ENCODE measurements at places on chromosomes 7 and 10. TPM values are rescaled to one million over a fixed set of nuclear protein-coding genes. Genes with fewer than 3 reads are reported as not detected.

The NXPH1 gene
- not detected for total RNA-seq

The TES gene
- 65.7 TPM for total RNA-seq

The CALML5 gene
- not detected for total RNA-seq

The HOXA6 gene
- total RNA-seq = not detected

The PLA2G12B gene
- total RNA-seq = not detected

GRCh38 chr10:89645742-89646172 lies 715 bp upstream of the PANK1 start:
- DNase-seq = no peak

DNA sequence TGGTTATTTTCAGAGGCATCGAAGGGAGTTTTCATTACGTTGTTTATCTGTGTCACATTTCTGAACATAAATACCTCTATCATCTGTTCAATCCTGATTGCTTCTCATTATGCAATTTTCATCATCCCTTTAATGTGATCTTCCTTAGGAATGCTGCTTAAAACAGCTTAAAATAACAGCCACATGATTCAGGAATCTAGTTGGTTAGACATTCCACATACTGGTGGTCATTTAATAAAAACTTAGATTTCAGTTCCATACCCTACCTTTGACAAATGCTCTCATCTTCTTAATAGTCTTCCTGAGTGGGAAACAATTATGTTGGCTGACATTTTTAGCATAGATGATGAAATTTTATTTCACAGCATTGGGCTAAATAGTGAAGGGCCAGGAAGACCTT lies 191.3 kb upstream of the CDCA7L start:
- DNase-seq = no peak

GRCh38 chr7:69839782-69840181 lies 241.5 kb downstream of the AUTS2 start:
- no peak for DNase-seq

- no peak for DNase-seq
Measured at GRCh38 chr7:64992971-64993370, 2.1 kb upstream of the ZNF117 start.

DNA sequence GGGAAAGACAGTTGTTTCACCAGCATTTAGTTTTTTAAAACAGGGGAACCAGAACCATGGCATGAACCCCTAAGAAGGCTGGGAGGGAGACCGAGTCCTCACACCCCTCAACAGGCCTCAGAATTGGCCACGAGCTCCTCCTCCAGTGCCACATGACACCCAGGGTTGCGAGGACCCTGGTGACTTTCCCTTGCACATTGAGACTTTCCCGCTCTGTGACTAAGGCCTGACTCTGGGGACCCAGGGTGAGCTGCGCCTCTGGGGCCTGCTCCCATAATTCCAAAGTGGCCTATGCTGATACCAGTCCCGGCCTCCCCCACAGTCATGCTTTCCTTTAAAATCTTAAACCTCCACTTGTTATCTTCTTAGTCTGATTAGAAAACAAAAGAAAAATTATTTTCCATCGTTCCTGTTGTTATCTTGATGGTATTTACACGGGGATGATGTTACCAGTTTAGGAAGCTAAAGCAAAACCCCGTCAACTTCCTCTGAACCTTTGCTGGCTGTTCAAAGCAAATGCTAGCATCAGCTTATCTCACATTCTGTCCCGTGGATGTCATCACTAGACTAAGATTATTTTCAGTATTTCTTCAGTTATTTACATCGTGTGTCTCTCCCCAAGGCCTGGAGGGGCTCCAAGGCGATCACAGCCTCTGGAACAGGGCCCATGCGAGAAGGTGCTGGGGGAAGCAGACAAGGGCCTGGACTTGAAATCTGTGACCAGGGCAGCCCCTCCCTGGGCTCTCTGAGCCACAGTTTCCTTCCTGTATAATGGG lies 42.1 kb downstream of the FAM53B start:
- peak; percentile 58 for DNase-seq

DNA sequence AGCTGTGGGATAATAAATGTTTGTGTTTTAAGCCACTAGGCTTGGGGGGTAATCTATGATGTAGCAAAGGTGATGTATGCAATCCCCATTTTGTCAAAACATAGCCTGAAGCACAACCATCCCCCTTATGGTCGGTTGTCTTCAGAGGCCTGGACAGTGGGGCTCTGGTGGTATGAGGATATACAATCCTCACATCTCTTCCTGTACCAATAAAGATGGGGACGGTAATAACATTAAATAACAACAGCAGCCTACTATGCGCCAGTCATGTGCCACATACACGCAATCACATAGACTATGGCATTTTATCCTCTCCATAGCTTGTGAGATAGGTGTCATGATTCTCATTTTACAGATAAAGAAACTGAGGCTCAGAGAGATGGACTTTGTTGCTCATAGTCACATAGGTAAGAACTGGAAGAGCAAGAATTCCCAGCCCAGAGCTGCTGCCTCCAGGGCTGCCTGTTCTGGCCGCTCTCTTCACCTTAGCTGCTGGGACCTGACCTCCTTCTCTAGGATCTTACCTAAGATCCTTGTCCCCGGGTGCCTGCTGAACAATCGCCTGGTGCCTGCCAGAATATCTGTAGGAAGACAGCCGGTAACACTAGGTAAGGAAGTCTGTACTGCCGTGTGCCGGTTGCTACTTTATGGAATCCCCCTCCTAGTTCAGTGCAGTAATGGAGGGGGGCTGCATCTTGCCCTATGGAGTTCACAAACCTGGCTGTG lies 108.6 kb downstream of the ARHGAP22 start:
- DNase-seq = no peak

DNA sequence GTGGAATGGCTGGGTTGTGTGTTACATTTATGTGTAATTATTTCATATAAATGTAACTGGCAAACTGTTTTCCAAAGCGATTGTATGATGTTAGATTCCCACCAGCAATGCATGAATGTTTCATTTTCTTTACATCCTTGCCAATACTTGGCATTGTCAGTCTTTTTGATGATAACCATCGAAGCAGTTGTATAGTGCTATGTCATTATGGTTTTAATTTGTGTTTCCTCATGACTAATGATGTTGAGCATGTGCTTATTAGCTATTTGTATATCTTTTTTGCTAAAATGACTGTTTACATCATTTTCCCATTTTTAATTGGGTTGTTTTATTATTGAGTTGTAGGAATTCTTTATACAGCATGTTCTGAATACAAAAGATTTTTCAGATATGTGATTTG lies 22.3 kb downstream of the AHCYL2 start:
- DNase-seq = no peak

DNA sequence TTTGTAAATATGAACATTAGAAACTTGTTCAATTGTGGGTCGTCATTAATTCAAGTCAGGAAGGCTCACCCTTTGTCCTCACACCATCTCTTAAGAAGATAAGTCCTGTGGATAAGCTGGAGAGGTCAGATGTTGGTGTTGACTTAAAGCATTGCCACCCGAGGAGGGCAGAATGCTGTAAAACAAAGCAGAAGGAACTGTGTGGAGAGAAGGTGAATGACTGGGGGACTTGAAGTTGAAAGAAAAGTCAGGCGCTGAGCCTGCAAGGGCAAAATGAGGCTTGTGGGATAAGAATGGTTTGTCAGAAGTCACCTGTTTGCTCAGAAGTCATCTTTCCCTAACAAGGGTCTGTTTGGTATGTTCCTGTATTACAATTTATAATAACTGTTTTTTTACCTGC lies 9.1 kb downstream of the RPA3 start:
- no peak for DNase-seq

GRCh38 chr10:87862679-87863052 lies 667 bp downstream of the KLLN start:
- peak; percentile 79 for DNase-seq

DNA sequence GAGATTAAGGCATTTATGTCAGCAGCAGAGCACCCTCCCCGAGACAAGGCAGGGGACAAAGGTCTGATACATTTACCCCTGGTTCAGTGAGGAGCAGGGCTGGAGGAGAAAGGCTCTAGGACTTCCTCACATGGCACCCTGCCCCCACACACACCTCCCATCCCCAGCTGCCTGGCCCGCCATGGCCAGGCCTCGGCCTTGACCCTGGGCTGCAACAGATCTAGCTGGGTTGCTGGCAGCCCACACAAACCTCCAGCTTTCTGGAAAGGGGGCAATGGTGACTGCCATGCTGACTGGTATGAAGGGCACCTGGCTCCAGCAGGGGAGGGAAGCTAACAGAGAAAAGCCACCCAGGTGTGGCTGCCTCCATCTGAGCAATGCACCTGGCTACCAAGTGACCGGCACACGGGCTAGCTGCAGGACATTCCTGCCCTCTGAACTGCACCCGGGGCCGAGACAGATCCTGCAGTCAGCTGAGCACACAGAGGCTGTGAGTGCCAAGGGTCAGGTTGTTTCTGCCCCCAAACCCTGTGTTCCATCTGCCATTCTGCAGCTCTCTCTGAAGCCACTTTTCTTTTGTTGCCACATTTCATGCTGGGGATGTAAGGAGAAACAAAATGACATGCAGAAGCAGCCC lies 85.8 kb upstream of the LRRC18 start:
- DNase-seq = no peak

GRCh38 chr10:59234816-59235429 lies 58.5 kb downstream of the PHYHIPL start:
- DNase-seq = peak; percentile 7

- DNase-seq = no peak
Measured at GRCh38 chr7:19118636-19119371, 1.4 kb upstream of the TWIST1 start.

DNA sequence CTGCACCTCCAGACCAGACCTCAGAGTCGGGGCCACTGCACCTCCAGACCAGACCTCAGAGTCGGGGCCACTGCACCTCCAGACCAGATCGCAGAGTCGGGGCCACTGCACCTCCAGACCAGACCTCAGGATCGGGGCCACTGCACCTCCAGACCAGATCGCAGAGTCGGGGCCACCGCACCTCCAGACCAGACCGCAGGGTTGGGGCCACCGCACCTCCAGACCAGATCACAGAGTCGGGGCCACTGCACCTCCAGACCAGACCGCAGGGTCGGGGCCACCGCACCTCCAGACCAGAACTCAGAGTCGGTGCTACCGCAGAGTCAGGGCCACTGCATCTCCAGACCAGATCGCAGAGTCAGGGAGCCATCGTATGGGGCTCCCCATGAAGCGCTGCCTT lies 105.9 kb downstream of the ACTR3B start:
- DNase-seq = no peak

DNA sequence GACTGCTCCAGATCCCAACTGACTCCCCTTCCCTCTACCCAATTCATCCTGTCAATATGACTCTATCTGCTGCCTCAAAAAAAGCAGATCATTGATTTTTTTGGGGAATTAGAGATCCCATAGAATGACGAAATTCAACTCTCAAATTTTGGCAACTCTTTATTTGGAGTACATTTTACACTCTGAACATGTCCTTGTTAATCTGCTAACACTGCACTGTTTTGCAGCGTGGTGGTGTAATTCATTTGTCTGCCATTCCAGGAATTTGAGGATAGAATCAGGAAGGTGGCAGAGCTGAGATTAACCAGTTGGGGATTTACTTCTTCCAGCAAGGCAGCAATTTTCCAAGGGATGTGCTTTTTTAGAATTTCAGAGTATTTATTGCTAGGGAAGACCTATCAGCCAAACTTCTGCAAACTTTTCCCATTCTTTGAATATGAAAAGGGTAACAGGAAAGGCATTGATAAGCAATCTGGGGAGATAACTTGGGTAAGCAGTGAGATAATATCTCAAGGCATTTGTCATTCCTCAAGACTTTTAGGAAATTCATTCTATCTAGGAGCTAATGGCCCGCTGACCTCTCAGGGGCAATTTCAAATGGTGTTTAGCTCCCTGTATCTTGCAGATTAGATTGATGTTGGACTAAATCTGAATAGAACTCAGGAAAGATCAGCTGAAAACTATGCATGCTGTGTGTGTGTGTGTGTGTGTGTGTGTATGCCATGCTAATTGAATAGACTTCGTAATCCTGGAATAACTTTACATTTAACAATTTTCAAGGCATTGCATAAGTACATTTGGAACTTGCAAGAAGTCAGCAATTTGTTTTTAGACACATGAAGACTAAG lies 9.7 kb downstream of the BAMBI start:
- no peak for DNase-seq

DNA sequence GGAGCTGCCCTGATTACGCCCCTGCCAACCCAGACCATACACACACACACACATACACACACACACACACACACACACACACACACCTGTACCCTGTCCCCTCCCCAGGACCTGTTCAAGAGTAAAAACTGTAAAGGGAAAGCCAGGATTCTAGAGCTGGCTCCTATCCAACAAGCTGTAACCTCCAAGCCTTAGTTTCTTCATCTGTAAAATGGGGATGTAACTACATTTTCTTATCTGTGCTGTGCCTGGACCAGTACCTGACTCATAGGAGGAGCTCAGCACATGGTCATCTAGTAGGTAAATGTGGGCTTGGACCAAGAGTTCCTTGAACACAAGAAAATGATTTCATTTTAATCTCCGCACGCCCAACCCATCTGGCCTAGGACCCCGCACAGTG lies 128.8 kb downstream of the ZMIZ1 start:
- no peak for DNase-seq

- DNase-seq = no peak
Measured at GRCh38 chr10:124450783-124451057, 885 bp upstream of the NKX1-2 start.

DNA sequence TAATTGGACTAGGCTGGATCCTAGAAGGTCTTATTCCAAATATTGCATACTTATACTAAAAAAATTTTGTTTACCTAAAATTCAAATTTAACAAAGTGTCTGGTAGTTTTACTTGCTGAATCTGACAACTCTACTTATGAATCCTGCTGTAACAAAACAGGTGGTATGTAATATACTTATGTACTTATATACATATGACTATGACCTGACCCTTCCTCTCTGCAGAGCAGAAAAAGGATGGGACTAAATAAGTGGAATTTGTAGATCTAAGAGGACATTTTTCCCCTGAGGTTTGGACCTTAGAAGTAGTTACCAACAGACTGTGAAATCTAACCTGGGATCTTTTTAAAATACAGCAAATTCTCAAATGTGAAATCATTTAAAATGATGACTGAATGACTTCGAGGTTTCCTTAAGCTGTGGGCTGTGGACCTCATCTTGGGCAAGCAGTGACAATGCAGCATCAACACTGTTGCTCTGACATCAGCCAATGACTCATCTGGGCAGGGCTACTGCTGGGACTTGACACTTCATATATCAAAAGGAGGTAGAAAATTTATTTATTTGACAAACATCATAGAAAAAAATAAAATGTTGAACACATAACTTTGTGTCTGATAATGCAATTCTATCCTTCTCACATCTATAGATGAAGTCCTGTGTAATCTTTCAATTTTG lies 73.6 kb downstream of the RELN start:
- peak; percentile 5 for DNase-seq

GRCh38 chr7:35415411-35415822 lies 161.5 kb upstream of the TBX20 start:
- DNase-seq = no peak

DNA sequence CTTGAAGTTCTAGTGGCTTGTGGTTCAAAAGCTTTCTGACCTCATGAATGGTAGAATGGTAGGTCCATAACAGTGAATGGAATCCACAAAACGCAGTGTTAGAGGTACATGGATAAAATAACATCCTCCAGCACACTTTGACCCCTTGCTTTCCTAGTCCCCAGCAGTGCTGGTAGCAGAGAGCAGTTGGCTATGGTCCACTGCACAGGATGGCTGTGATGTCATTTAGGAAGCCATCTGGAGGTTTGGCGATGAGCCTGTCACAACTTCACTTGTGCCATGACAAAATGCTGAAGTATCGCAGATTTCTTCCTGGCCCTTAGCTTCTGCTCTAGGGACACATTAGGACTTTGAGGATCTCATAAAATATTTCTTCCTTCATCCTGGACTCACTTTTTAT lies 300.0 kb upstream of the FZD8 start:
- DNase-seq = no peak
